ENCODE measurements at places on chromosomes 1 and 21.

DNA sequence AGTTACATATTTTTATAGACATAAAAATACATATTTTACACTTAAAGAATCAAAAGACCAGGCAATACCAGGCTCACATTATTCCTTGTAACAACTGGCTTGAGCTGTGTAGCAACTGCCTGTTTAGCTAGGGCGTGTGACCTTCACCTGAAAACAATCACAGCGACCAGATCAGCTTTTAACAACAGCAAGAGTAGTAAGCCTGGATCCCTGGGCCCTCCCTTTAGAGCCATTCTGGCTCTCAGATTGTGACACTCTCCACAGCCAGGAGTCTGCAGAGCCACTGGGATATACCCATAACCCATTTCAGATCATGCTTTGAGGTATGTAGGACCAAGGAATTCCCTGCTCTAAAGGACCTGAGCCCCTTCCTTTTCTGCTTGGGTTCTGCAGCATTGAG lies 29.4 kb upstream of the GNG4 start:
- no peaks in the 10 kb centered on the region for H3K4me1 ChIP-seq
- H3K36me3 ChIP-seq, result peaks cover 10% of the 10 kb centered on the region
- DNase-seq, result no peak
- H3K27me3 ChIP-seq, result no peaks in the 10 kb centered on the region

DNA sequence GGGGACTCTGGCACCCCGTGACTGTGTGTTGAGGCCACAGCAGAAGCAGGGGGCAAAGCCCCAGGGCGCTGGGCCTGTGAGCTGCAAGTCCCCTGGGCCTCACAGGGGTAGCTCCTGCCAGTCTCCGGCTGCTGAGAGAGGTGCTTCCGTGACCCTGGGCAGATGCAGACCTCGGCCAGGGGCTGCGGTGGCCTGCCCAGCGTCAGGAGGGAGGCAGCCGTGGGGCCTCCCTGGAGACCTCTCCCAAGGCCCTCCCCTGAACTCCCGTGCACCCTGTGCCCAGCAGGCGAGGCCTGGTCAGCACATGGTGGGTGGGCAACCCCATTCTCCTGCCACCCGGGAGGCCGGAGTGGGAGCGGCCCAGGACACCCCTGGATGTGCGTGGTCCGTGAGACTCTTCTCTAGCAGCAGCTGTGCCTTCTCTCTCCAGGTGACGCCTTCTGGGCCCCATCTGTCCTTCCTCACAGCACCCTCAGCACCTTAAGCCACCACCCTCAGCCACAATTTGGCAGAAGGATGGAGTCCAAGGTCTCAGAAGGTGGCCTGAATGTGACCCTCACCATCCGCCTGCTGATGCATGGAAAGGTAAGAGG lies 85.7 kb upstream of the COL6A1 start:
- H3K4me1 ChIP-seq, result peaks cover 29% of the 10 kb centered on the region
- H3K36me3 ChIP-seq, result no peaks in the 10 kb centered on the region
- no peak overlapping the region for H3K27ac ChIP-seq
- no peak overlapping the region for H3K4me3 ChIP-seq

- H3K4me3 ChIP-seq, result no peak overlapping the region
- H3K27ac ChIP-seq, result no peak overlapping the region
- DNase-seq, result no peak
- no peaks in the 10 kb centered on the region for H3K36me3 ChIP-seq
- H3K4me1 ChIP-seq, result peaks cover under 1% of the 10 kb centered on the region
- no peaks in the 10 kb centered on the region for H3K27me3 ChIP-seq
These were observed 3.9 kb upstream of the IL10 start for GRCh38 chr1:206776229-206776628.

DNA sequence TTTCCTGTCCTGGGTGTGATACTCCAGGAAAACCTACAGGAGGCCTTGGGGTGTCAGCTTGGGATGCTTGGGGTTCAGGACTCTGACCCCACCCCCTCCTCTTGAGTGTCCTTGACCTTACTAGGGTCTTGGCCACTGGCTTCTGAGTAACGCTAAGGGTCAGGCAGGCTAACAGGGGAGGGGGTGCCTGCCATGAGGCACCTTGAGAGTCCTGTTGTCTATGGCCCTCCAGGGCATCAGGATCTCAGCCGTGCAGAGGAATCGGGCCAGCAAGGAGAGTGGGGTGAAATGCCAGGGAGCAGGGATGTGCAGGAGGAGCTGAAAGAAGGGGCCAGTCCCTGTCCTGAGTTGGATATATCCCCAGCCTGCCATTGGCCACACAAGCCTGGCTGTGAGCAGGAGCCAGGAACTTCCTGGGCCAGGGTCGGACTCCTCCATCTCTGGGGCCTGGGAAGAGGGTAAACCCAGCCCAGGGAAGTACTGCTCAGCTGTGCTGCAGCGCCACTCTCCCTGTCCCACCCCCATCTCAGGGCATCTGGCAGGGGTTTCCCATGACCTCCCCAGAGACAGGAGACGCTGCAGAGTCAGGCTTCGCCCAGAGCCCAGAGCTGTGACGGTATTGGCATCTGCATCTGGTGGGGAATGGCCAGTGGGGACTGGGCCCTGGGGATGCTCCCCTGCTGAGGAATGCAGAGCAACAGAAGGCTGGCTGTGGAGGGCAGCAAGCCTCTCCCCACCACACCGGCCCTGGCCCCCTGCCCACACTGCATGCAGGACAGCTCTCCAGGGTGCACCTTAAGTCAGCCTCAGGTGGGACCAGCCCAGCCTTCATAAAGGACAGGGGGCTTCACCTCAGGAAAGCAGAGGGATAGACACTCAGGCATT lies 6.3 kb downstream of the KIF21B start:
- peak overlapping the region; percentile 64 for H3K27ac ChIP-seq
- no peak for DNase-seq
- H3K4me3 ChIP-seq, result peak overlapping the region; percentile 31
- peaks cover 62% of the 10 kb centered on the region for H3K4me1 ChIP-seq
- no peaks in the 10 kb centered on the region for H3K36me3 ChIP-seq
- no peaks in the 10 kb centered on the region for H3K27me3 ChIP-seq

GRCh38 chr1:15627343-15627988 lies 10.2 kb downstream of the DDI2 start:
- H3K4me3 ChIP-seq, result no peak overlapping the region
- no peak for DNase-seq
- no peaks in the 10 kb centered on the region for H3K27me3 ChIP-seq
- no peaks in the 10 kb centered on the region for H3K4me1 ChIP-seq
- peaks cover 8% of the 10 kb centered on the region for H3K36me3 ChIP-seq

DNA sequence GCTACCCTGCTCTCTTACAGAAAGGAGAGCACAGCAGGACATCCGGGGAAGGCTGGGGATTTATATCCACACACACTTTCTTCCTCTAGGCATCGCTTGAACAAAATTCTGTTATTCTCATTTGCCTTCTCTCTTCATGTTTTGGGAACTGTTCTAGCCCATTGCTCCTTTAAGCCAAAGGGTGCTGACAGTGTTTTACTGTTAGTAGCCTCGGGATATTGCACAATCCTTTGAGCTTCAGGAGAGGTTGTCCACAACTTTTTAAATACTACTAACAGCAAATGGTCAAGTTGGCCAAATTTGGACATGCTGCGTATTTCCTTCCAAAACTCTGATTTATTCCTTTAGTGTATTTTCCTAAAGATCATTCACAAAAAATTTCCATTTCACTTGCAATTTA lies 579.2 kb upstream of the RGS18 start:
- H3K4me1 ChIP-seq, result peaks cover 5% of the 10 kb centered on the region
- H3K27me3 ChIP-seq, result no peaks in the 10 kb centered on the region
- H3K27ac ChIP-seq, result no peak overlapping the region
- no peaks in the 10 kb centered on the region for H3K36me3 ChIP-seq

DNA sequence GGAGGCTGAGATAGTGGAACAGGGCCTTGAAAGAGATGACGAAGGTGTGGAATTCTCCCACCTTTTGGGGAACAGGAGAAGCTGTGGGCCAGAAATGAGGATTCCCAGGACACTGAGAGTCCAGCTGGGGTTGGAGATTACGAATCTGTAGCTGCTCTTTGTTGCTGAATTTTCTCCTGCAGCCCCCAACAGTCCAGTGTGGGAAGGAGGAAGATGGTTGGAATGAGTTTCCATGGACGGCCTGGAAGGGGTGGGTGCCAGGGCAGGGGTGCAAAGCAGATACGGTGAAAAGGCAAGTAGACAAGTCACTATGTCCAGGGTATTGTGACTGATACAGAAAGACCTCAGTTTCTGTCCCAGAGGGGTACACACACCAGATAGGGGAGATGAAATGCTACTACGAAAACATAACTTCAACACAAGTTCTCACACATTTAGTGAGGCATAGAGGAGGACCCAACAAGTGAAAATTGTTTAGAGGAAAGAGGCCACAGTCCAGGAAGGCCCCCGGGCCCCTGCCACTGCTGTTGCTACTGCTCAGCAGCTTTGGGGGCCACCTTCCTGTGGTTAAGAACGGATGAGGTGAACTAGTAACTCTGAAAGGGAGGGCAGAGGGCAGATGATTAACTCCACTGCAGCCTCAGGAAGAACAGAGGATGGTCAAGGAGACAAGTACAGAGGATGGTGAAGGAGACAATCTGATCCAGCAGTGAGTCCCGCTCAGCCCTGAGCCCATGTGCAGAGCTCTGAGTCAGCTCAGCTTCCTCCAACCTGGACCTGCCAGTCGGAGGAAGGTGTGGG lies 7.3 kb downstream of the CD244 start:
- H3K4me1 ChIP-seq, result no peaks in the 10 kb centered on the region
- H3K4me3 ChIP-seq, result no peak overlapping the region
- H3K36me3 ChIP-seq, result no peaks in the 10 kb centered on the region
- H3K27ac ChIP-seq, result no peak overlapping the region
- DNase-seq, result no peak
- H3K27me3 ChIP-seq, result peaks cover 4% of the 10 kb centered on the region

GRCh38 chr1:58814251-58815068 lies 30.6 kb upstream of the JUN start:
- H3K27ac ChIP-seq, result peak overlapping the region; percentile 65
- peaks cover 49% of the 10 kb centered on the region for H3K4me1 ChIP-seq
- no peaks in the 10 kb centered on the region for H3K36me3 ChIP-seq

- DNase-seq, result no peak
- H3K4me1 ChIP-seq, result peaks cover 6% of the 10 kb centered on the region
- H3K27me3 ChIP-seq, result no peaks in the 10 kb centered on the region
- peak overlapping the region; percentile 32 for H3K27ac ChIP-seq
- H3K36me3 ChIP-seq, result peaks cover 8% of the 10 kb centered on the region
These were observed 24.7 kb downstream of the MEF2D start for GRCh38 chr1:156475568-156476500.

Data from neural crest cell (in vitro differentiated cells).